ENCODE measurements at places on chromosomes 2 and 18.

DNA sequence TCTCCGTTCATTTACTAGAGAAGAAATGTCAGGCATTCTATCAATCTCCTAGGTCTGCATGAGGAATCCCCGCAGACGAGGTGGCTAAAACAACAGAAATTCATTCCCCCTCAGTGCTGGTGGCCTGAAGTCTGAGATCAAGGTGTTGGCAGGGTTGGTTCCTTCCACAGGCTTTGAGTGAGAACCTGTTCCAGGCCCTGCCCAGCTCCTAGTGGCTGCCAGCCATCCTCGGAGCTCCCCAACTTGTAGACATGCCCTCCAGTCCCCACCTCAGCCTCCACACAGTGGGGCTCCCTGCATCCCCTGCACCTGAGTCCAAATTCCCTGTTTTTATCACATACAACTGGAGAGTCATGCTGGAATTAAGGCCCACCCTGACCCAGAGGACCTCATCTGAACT, 145.3 kb upstream of the ALKAL2 start:
- no peak for DNase-seq

GRCh38 chr18:47179520-47179919, 3.4 kb upstream of the IER3IP1 start:
- no peak for DNase-seq

DNA sequence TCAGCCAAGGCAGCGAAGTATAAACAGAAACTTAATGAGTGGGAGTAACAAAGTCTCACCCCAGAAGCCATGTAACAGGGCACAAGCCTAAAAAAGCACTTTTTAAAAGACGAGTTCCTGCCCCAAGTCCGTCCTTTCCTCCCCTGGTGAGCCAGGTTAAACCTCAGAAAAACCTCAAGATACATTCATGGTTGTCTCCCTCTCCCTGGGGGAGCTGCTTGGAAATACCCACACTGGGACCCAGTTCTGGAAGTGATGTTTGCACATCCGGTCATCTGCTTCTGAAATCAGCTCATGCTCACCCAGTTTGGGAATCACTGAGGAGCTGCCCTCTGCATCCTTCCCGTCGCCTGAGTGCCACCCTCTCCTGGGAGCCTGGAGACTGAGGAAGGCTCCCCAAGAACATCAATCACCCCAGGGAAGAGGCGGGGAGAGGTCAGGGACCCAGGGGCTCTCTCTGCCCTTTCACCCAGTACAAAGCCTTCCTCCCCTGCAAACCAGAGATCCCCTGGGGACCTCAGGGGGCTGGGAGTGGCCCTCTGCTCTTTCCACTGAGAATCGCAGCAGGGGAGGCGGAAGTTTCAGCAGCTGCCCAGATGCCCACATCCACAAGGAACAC, 150.6 kb upstream of the AGAP1 start:
- no peak for DNase-seq

DNA sequence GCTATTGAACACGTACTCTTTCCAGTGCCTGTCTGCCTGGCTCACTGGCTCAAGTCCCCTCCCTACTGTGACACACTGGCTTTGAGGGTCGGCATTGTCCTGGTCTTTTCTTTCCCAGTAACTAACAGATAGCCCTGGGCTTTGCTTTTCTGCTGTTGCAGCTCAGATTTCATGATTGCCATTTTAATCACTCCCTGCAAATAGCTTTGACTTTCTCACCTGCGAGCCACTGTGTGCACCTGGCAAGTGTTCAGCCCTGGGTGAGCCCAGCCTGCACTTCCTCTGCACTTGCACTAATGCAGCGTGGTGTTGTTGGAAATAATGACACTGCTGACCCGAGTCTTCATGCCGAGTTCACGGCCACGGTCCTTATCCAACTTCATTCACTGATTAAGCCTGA, 52.9 kb downstream of the DCDC2C start:
- no peak for DNase-seq

GRCh38 chr2:216551234-216552068, 52.8 kb downstream of the RPL37A start:
- DNase-seq, result no peak

DNA sequence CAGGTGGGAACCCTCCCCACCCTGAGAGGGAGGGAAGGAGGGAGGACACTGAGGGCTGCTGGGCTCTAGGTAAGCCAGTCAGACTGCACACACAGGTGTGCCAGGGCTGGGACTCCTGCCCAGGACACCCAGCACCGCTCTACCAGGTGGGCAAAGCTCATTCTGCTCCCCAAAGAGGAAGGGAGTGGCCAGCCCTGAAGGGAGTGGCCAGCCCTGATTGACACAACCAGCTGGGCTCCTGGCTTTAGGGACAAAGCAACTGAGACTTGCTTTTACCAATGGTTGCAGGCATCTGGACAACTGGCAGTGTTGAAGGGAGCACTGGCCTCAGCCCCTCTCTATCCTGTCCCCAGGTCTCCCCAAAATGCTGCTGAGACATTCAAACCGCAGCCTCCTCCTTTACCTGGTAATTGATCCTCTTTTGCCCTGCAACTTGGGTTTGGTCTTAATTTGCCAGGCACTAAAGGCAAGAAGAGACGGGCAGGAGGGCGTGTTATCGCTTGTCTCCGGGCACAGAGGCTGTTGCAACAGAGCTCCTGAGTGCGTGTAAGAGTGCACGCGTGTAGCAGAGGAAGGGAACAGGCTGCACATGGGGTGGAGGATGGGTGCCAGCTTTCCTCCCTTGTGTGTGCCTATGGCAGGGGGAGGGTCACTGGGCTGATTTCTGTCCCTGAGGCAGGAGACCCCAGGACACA, 14.5 kb upstream of the FOSL2 start:
- DNase-seq, result no peak

DNA sequence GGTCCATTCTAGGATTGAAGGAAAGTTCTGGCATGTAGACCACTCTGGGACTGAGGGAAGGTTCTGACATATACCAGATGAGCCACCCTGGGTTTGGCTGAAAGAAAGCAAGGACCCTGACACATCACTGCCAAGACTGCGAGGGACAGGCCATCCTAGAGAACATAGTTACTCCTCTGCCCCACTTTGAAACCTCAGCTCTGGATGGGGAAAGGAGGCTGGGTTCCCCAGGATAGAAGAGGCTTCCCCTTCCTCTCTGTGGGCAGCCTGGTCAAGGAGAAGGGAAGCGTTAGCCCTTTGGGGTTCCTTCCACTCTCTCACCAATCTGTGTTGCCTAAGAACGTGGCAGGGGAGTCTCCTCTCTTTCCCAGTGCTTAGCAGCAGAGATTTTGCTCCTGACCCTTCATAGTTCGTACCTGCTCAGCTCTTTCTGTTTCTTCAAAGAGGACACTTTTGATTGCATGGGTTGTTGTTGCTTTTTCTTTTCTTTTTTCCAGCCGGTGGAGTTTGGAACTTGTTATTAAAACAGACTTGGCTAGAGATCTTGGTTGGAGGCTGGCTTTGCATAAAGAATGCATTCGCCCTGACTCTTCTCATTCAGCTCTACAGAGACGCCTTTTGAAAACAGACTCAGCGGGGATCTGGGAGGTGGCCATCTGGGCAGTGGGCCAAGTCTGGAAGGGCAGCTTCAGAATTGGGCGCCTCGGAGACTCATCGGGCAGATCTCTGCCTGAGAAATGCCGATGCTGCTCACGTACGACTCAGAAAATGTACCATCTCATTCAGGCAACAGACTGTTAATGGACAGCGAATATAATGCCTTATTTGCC, 166.1 kb downstream of the CLIP4 start:
- DNase-seq, result no peak

DNA sequence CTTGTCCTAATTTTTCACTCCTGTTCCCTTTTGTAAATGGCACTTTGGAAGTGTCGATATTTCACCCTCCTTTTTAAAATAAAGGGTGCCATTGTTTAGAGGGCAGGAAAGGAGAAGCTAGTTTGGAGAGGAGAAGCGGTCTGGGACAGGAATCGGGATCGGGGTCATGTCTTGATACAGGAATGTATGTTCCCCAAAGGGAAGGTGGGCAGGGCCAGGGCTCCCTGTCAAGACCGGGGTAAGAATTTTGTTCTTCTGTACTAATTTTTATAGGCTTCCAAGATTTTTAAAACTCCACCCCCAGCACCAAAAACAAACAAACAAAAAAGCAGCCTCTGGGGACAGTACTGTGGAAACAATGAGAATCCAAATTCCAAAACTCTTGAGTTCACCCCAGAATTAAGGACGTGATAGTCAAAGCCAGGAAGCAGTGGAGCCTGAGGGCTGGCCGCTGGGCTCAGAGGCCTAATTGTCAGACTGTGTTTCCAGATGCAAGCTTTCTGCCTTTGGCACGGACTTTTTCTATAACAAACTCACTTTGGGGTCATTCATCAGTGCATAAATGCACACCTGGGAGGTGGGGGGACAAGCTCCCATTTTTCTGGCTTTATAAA, 250.4 kb upstream of the SIX2 start:
- DNase-seq, result no peak

DNA sequence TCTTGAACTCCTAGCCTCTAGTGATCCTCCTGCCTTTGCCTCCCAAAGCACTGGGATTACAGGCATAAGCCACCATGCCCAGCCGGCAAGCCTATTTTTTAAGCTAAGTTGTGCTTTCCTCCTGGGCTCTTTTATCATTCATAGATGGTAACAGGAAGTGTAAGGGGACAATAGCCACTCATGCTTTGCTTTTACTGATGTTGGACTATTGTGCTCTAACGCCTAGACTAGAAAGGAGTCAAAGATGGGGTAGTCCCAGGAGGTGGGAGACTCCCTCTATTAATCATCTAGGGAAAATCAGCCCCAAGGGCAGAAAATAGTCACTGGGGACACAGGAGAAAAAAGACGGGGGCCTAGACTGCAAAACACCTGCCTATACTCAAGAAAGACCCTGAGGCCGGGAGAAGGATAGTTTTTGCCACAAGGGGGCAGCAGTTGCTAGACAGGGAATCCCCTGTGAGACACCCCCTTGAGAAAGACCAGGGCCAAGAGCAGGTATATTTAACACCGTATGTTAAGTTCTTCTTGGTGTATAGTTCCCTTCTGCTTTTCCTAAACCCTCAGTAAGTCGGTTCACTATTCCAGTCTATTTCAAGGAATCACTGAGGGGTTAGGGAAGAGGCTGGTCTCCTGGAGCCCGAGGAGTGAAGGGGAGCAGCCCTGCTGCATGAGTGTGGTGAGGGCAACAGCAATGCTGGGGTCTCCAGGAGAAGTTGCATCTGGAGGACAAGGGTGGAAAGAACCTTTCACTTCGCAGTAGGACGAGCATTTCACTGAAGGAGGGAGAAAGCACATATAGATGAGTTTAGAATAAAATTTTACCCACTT, 2.1 kb upstream of the CXCR1 start:
- no peak for DNase-seq

DNA sequence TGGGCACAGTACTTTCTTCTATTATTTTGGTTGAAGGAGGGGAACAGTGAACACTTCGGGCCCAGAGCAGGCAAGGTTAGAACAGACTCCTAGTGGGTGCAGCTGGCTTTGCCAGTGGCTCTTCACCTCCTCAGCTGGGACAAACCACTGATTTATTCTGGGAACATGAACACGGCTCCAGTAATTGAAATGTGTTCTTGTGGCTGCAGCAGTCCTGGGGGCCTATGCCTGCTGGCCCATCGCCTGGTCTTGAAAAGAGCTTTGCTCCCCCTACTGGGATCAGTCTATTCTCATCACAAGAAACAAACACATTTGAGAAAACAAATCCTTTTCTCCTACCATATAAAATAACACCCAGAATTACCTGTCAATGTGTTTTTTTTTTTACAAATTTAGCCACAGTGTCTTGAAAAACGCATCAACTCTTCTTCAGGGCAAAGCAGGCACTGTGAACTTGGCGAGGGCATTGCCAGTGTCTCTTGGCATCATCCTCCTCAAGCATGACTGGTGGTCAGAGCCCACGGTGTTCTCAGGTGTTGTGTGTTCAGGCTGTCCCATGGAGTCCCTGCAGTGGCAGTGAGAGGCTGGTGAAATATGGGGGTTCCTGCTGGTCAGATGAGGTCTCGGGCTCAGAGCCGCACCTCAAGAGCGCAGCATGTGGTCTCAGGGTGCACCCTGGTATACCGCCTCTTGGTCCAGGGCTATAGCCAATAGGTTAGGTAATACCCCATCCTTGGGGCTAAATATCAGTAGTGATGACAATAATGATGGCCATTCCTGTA, 51.3 kb downstream of the RNF144A start:
- DNase-seq, result no peak

DNA sequence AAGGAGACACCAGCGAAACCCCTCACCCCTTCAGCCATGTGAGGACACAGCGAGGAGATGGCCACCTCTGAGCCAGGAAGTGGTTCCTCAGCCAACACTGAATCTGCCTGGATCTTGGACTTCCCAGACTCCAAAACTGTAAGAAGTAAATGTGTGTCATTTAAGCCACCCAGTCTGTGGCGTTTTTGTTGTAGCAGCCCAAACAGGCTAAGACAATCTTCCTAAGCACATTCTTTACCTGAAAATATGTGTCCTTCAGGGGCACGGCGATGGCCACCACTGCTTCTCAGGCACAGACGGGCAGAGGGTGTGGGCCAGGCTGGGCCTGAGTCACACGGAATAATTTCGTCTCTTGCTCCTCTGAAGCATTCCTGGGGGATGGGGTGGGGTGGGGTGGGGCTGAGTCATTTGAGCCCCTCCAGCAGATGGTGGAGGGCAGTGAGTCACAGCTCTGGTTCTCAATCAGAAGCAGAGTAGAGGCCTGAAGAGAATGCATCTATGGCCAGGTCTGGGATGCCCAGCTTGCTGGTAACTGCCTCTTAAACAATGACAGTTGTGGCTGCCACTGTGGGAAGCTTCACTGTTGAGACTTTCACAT, 142.4 kb downstream of the CAPN13 start:
- peak; percentile 81 for DNase-seq

DNA sequence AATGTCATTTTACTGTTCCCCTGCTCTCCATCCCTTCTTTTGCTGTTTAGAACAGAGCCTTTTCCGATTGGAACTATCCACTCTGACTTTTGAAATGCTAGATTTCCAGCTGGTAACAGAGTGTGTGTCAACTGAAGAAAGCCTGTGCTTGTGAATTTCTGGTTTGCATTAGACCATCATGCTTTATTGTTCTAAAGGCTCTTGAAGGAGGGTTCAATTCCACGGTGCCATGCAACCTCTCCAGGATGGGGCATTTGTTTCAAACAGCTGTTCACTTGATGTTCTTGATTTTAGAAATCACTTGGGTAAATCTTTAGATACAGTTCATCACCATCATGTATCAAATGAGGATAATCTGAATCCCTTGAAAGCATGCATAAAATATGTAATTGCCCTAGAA, 156.7 kb downstream of the QPCT start:
- no peak for DNase-seq

- no peak for DNase-seq
Observed at GRCh38 chr2:144693179-144693578, 173.3 kb upstream of the ZEB2 start.

GRCh38 chr2:102461188-102461587, 11.8 kb upstream of the SLC9A4 start:
- DNase-seq, result no peak

GRCh38 chr2:8506746-8507145, 175.1 kb upstream of the ID2 start:
- no peak for DNase-seq

All from BJ (cell line).